ENCODE measurements at places on chromosomes 1 and 21.

DNA sequence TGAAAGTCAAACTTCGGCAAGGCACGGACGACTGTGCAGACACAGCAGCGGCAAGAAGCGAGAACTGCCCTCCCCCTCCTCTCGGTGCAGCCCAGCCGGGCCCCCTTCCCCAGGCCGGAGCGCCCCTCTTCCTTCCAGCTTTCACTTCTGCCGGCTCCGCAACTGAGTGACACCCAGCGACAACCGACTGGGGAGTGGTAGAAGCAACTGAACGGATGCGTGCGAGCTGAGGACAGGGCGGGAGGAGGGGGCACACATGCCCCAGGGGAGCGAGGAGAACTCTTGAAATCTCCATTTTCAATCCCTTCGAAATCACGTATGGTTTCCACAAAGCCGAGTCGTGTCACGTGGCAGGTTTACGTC is 146.6 kb downstream of the PGBD5 start:
- H3K4me1 ChIP-seq = peaks cover 4% of the 10 kb centered on the region
- no peaks in the 10 kb centered on the region for H3K27me3 ChIP-seq
- no peak for DNase-seq
- H3K27ac ChIP-seq = no peak overlapping the region

- peaks cover 2% of the 10 kb centered on the region for H3K36me3 ChIP-seq
- peak overlapping the region; percentile 72 for H3K4me3 ChIP-seq
- H3K27me3 ChIP-seq = peaks cover 52% of the 10 kb centered on the region
Observed at GRCh38 chr1:228059634-228060457, 22.7 kb upstream of the ARF1 start.

DNA sequence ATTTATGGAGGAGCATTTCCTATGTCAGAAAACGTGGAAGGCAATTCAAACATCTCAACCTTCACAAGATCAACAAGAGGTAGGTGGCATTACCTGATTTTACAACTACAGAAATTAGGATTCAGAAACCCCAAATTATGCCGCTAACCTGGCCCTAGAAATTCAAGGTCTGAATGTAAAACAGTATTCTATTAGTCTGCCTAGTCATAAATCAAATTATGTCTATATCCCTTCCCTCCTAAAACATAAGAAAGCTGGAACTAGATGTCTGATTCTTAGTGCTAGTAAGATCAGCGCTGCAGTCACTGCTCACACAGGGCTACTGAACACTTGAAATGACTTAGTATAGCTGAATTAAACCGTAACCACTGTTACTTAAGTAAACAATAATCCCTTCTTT is 1.4 kb downstream of the TOMM20 start:
- peaks cover 48% of the 10 kb centered on the region for H3K4me1 ChIP-seq
- H3K27ac ChIP-seq = peak overlapping the region; percentile 97
- peak overlapping the region; percentile 100 for H3K4me3 ChIP-seq
- H3K27me3 ChIP-seq = no peaks in the 10 kb centered on the region
- peaks cover 52% of the 10 kb centered on the region for H3K36me3 ChIP-seq

DNA sequence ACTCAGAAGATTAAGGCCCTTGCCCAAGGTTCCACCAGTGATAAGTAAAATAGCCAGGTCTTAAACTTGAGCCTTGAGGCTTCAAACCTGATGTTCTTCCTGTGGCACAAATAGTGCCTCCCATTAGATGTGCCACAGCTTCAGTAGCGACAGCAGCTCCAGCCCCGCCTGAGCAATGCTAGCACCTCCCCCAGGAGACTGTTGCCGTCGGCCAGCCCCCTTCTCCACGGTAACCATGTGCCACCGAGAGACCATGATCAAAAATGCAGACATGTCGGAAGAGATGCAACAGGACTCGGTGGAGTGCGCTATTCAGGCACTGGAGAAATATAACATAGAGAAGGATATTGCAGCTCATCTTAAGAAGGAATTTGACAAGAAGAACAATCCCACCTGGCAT is 32.2 kb downstream of the KLHDC7A start:
- H3K36me3 ChIP-seq = no peaks in the 10 kb centered on the region
- no peak overlapping the region for H3K27ac ChIP-seq
- no peak for DNase-seq
- no peaks in the 10 kb centered on the region for H3K4me1 ChIP-seq
- H3K4me3 ChIP-seq = no peak overlapping the region

GRCh38 chr1:216983823-216984222 is 260.6 kb upstream of the ESRRG start:
- H3K27me3 ChIP-seq = no peaks in the 10 kb centered on the region
- no peak for DNase-seq
- no peaks in the 10 kb centered on the region for H3K4me1 ChIP-seq
- H3K27ac ChIP-seq = no peak overlapping the region
- H3K4me3 ChIP-seq = no peak overlapping the region
- no peaks in the 10 kb centered on the region for H3K36me3 ChIP-seq

DNA sequence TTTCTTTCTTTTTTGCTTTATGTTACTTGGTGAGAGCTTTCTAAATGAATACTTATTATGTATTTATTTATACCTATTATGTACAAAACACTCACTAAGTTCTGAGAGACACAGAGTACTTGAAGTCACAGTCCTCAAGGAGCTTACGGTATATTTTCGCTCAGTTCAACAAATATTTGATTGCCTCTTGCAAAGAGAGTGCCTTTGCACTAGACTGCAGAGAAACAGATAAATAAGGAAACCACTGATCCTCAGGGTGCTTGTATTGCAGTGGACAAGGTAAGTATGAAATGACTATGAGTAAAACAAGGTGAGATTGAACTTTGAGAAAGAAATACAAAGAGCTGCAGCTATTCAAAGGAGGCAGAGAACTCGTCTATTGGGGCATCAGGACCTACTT is 123.3 kb downstream of the C1orf21 start:
- no peaks in the 10 kb centered on the region for H3K4me1 ChIP-seq
- no peak overlapping the region for H3K4me3 ChIP-seq
- DNase-seq = no peak

DNA sequence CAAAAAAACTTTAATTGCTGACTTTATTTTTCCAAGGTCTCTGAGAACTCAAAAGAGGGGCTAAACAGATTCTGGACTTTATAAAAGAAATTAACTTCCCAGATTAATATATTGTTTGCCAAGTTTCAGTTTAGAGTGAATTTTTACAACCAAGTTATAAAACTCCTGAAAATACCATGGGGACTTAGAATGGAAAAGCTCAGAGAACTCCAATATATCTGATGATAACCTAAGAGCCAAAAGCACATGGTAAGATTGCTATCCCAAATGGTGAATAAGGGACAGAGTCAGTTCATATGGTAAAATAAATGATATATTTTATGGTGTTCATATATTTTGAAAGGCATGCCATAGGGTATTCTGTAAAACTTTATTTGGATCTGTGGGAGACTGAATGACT is 470.9 kb downstream of the TTLL7 start:
- H3K4me1 ChIP-seq = no peaks in the 10 kb centered on the region
- DNase-seq = no peak
- H3K27me3 ChIP-seq = no peaks in the 10 kb centered on the region
- no peaks in the 10 kb centered on the region for H3K36me3 ChIP-seq

- DNase-seq = no peak
- H3K27me3 ChIP-seq = peaks cover 75% of the 10 kb centered on the region
- no peaks in the 10 kb centered on the region for H3K4me1 ChIP-seq
- H3K36me3 ChIP-seq = no peaks in the 10 kb centered on the region
Observed at GRCh38 chr1:7048395-7048794, 263.1 kb downstream of the CAMTA1 start.

- H3K27me3 ChIP-seq = no peaks in the 10 kb centered on the region
- no peak for DNase-seq
Observed at GRCh38 chr1:98991127-98992012, 13.3 kb downstream of the PLPPR5 start.

DNA sequence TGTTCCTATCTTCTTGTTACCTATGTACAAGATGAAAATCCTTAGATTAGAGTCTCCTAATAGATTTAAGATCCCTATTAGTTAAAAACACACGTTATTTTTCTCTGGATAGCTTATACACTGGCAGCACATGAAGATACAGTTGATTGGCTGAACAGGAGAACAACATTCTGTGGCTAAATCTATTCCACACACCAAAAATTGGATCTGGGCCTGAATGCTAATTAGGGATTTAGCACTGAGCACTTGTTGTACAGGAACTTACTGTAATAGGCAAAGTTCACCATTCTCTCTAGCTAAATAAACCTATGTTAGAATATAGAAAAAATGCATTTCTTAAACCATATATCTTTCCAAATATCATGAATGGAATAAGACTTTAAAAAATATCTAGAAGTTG is 117.1 kb upstream of the PTGFR start:
- no peaks in the 10 kb centered on the region for H3K27me3 ChIP-seq
- no peak for DNase-seq
- no peak overlapping the region for H3K4me3 ChIP-seq
- H3K36me3 ChIP-seq = peaks cover 4% of the 10 kb centered on the region
- no peaks in the 10 kb centered on the region for H3K4me1 ChIP-seq

DNA sequence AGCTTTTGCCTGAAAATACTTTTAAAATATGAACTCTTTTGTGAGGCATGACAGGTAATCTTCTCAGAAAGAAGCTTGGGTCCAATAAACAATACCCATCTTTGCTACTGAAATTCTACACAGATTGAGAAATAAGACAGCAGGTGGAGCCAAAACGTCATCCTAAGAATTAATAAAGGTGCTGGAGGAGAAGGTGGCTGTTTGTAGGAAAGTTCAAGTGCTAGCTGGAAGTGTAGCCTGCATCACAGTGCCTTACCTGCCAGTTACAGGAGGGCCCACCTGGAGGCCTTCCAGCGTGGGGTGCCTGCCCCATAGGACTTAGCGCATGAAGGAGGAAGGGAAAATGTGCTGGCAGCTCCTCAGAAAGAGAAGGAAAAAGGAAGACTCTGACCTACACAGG is 93.7 kb downstream of the TTC3 start:
- no peak overlapping the region for H3K4me3 ChIP-seq
- DNase-seq = no peak
- H3K4me1 ChIP-seq = no peaks in the 10 kb centered on the region
- peaks cover 60% of the 10 kb centered on the region for H3K36me3 ChIP-seq
- no peak overlapping the region for H3K27ac ChIP-seq

DNA sequence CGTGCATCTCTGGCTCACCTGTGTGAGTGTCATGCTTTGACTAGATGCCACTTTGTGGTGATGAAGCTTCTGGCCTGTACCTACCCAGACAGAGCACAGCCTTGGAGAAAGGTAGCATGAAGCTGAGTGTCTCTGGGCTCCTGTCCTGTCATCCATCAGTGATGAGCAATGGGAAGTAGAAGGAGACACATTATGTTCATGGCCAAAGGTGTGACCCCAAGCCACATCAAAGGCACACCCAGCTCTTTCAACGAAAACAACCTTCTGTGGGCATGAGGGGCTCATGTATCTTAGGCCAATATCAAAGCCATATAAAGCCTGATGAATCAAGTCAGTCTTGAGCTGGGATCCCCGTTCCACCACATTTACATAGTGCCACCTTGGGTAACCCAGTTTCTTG is 1.0 kb upstream of the CLIC6 start:
- H3K4me1 ChIP-seq = peaks cover 11% of the 10 kb centered on the region
- peaks cover 60% of the 10 kb centered on the region for H3K27me3 ChIP-seq
- H3K27ac ChIP-seq = no peak overlapping the region
- H3K36me3 ChIP-seq = peaks cover 7% of the 10 kb centered on the region

DNA sequence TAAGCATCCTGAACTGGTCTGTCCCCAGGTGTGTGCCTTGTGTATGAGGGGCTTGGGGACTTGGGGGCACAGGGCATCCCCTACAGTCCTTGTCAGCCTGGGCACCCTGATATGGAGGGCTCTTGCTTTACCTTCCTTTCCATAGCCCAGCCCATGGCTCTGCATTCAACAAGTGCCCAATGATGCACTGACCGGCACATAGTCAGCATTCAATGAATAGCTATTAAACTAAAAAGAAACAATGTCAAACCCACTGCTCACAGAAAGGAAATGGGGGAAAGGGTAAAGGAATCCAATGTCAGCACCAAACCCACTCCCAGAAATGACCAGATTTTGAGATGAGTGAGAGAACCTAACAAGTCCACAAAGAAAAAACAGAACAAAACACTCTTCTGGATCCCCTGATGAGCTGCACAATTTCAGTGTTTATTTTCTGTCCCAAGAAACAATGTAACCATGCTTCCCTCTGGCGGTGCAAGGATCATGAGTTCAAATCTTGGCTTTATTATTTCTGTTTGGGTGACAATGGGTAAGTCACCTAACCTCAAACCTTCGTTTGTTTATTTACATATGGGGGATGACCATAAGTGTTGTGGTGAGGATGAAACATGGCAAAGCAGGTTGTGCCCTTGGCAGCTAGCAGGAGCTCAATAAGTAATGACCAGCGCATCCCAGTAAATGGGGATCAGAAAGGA is 22.0 kb downstream of the SYT6 start:
- no peak overlapping the region for H3K4me3 ChIP-seq
- peaks cover 9% of the 10 kb centered on the region for H3K27me3 ChIP-seq
- peak overlapping the region; percentile 13 for H3K27ac ChIP-seq

DNA sequence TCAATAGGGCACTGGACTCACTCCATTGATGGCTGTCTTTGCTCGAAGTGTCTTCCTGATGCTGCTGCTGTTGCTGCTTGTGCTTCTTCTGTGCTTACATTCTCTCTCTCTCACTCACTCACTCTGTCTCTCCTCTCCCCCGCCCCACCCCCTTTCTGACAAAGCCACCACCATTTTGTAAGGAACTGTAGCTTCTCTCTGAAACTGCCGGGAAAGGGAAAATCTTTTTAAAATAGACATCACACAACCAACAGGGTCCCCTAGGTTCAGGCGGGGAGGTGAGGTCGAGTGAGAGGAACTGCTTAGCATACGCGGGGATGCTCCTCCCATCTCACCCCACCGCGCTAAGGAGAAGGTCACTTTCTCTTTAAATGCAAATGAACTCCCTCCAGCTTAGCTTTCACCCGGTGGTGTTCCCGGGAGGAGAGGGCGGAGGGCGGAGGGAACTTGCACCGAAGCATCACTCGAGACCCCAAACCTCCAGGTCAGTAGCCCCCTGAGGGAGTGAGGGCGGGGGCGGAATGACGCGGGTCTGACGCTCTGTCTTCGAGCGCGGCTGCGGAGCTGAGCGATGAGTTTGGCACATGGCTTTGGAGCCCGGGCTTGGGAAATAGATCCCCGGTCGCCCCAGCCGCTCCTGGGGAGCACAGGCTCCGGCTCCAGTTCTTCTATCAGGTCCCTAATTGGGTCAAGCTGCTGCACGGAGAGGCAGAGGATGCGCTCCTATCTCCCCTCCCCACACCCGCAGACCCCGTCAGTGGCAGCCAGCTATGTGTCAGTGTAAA is at the start of gene CCDC28B:
CCDC28B (plus strand) TSS at position 370 of the 785 bp plus-strand sequence. CDS start 1,341 bp downstream, outside the sequence.
- DNase-seq = peak; percentile 35
- peak within 1 kb of the TSS; percentile 92 for H3K4me3 ChIP-seq
- peak within 1 kb of the TSS; percentile 94 for H3K27ac ChIP-seq
- H3K4me1 ChIP-seq = peaks cover 61% of the 10 kb centered on the region
- H3K27me3 ChIP-seq = no peaks in the 10 kb centered on the region

DNA sequence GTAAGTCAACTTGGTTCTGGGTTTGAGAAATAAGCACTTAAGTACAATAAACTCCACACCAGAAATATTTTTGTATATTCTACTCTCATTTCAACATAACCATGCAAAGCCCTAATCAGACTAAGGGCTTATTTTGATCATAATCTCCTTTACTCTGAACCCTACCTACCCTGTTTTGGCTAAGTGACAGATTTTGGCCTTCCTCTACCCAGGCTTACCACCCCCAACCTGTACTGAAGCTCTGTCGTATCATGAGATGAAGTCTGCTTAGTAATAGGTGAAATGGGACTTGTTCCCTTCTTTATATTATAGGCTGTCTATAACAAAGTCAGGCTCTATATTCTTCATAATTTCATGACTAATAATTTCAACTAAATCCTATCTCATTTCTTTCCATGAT is 135.5 kb downstream of the RERE start:
- no peak overlapping the region for H3K27ac ChIP-seq
- H3K4me3 ChIP-seq = no peak overlapping the region
- H3K36me3 ChIP-seq = no peaks in the 10 kb centered on the region
- DNase-seq = no peak
- no peaks in the 10 kb centered on the region for H3K27me3 ChIP-seq

GRCh38 chr1:184790642-184791549 is 36.2 kb upstream of the EDEM3 start:
- H3K36me3 ChIP-seq = peaks cover 25% of the 10 kb centered on the region
- H3K27ac ChIP-seq = no peak overlapping the region

Data from effector memory CD8-positive, alpha-beta T cell (primary cell).